ENCODE measurements at places on chromosomes 6 and 20. TPM values are rescaled to one million over a fixed set of nuclear protein-coding genes. Genes with fewer than 3 reads are reported as not detected.

DNA sequence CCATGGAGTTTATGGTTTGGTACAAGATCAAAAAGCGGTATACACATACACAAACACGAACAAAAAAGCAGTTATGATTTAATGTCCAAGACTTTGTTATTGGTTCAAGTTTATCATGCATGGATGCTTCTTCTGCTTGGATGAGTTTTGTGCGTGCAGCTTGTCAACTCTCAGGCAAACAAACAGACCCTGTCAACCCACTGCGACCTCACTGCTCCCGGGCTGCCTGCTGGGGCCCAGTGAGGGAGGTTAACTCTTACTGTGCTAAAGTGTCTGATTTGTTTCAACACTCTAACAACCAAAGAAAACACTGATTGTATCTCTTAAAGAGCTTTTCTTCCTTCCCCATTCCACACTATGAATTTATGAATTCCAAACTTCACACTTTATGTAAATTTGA is 26.8 kb upstream of the DDR1 start:
- no peak for DNase-seq

- no peak for DNase-seq
Observed at GRCh38 chr6:166439366-166440091, 56.8 kb upstream of the MPC1 start.

- no peak for DNase-seq
Observed at GRCh38 chr20:32664678-32665159, 9.0 kb downstream of the C20orf203 start.

DNA sequence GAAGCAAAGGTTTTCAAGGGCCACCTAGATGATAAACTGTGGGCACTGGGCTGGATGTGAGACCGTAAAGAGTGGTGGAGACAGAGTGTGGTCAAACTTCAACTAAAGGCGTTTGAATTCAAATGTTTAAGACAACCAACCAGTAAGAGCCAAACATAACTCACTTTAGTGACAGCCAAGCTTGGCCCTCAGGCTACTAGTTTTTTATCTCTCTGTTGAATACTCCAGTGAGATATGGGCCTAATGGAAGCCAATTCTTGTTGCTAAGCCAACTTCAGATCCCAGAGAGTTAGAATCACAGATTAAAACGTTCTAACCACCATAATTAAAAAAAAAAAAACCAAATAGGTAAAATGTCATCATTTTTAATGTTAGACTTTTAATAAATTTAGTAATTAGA is 57.3 kb downstream of the TRMT6 start:
- DNase-seq, result no peak

DNA sequence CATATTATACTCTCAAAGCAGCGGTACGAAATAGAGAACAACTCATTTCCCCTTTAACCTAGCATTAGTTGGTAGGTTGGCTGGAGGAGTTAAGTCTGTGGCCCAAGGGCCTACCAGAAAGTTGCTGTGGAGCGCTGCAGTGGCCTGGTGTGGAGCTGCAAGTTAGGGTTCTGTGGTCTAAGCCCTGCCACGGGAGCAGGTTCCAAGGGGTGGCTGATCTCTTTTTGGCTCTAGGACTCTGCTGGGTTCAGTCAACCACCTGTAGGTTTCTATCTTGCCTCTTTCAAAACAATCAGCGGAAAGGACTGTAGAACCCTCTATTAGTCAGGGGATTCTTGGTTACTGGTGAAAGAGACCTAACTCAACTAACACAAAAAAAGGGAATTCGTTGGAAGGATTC is 54.5 kb upstream of the TULP4 start:
- no peak for DNase-seq

DNA sequence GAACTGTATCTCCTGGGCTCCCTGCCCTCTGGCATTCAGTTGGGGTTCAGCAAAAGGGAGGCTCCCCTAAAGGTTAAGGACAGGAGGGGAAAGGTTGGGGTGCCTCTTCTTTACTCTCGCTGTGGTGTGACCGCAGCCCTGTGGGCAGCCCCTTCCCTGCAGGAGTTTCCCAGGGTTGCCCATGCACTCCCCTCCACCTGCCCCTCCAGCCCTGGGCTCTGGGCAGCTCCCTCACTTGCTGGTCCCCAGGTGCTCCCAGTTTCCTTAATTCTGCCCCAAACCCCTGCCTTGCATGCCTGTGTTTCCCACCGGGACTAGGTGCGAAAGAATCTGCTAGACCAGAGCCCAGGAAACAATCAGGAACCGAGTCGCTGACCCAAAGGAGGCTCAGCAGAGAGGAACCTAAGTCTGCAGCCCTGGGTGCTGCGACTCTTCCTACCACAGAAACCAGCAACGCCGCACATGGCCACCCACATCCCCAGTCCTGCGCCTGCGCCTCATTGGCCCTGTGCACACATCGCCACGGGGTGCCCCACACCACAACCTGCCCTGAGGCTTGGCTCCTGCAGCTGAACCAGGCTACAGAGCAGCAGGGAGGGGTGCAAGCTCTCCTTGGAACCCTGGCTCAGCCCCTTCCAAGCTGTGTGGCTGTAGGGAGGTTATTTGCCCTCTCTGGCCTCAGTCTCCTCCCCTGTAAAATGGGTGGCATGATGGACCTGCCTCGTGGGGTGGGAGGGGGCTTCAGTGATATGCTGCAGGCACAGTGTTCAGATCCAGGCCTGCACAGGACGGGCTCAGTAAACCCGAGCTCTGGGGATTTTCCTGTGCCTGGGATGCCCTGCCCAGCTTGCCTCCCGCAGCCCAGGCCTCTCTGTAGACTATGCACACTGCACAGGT is 487.6 kb downstream of the PREX1 start:
- DNase-seq, result no peak

- DNase-seq, result no peak
Observed at GRCh38 chr6:16135066-16135465, 6.2 kb downstream of the MYLIP start.

- no peak for DNase-seq
Observed at GRCh38 chr20:41398408-41398807, 31.8 kb upstream of the EMILIN3 start.

Gene SYCP2
- total RNA-seq, result 3.9 TPM

Gene HEY2
- not detected for total RNA-seq

Gene RWDD2A
- total RNA-seq, result 2.6 TPM

Gene PRDM13
- not detected for total RNA-seq

Gene RBL1
- 41.6 TPM for total RNA-seq

All from activated CD4-positive, alpha-beta memory T cell treated with anti-CD3 and anti-CD28 coated beads for 36 hours (primary cell).